ENCODE measurements at places on chromosomes 2 and 18.
A peak's percentile ranks its signal among the peaks of the same experiment; 100 is the strongest.

GRCh38 chr2:218877331-218877730, 3.3 kb upstream of the WNT10A start:
- DNase-seq = peak; percentile 26

DNA sequence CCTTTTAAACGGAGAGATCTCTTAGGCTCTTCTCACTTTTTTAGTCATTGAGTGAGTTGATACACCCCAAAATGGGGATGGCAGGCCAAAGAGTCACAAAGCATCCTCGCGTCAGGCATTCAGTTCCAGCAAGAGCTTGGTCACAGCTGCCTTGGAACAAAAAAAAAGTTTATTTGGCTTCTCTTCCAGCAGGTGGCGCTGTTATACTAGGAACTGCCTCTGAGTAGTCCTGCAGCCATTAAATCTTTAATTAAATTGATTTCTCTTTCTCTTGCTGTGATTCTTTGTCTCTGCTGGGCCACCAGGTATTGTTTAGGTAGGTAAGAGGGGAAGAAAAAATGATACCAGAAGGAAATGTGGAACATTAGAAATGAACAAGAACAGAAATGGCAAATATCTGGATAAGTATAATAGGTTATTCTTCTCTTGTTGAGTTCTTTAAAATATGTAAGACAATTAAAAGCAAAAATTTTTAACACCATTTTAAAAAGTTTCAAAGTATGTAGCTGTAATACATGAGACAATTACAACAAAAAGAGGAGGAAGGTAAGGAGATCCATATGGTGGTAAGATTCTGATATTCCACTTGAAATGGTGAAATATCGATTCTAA, 175.1 kb downstream of the GALNT1 start:
- DNase-seq = peak; percentile 26

GRCh38 chr2:240556553-240557100, 1.2 kb downstream of the ANKMY1 start:
- no peak for DNase-seq

DNA sequence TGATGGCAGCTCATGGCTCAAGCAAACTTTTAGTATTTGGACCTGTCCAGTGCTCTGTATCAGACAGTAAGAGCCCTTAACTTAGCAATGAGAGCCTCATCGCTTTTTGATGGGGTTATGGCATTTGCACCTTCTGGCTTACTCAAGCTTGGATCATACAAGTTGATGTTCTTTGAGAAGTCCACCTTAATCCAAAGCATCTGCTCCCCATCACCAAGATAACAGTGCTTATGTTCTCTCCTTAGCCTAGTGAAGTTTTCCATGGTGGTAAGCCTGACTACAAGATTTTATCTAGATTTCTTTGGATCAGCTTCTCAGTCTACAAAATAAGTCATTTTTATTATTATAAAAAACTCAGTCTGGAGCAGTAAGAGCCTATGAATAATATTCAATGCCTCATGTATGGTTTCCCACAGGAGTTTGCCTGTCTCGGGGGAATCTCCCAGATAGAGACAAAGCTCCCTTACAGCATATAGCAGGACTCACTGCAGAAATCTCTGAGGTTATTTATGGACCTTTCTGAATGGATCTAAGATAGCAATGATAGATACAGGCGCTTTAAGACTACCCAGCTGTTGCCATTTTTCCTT, 472.2 kb upstream of the LINC00305 start:
- DNase-seq = no peak

DNA sequence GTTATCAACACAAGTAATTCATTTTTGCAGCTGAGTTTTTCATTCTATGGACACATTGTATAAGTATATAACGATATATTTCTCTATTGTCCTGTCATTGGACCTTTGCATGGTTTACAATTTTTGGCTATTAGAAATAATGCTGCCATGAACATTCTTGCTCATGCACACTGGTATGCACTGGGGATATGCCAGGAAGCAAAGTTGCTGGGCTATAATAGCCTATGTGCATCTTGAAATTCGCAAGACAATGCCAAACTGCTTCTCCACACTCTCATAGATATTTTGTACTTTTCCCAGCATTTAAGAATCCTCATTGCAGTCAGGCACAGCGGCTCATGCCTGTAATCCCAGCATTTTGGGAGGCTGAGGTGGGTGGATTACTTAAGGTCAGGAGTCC, 852.6 kb upstream of the ID2 start:
- DNase-seq = no peak
